ENCODE measurements at places on chromosomes 16 and 17. TPM values are rescaled to one million over a fixed set of nuclear protein-coding genes. Genes with fewer than 3 reads are reported as not detected.

RGS9 gene
- 2.4 TPM for total RNA-seq

B3GNT9 gene
- 4.1 TPM for total RNA-seq

PARD6A gene
- 4.9 TPM for total RNA-seq

POLR2C gene
- total RNA-seq, result 49.1 TPM

RUNDC3A gene
- 0.39 TPM for total RNA-seq

TRAF7 gene
- 15.6 TPM for total RNA-seq

LPCAT2 gene
- total RNA-seq, result 2.1 TPM

SLC25A11 gene
- total RNA-seq, result 97.1 TPM

PPL gene
- 4.4 TPM for total RNA-seq

KRTAP4-1 gene
- total RNA-seq, result not detected

CDH8 gene
- total RNA-seq, result 0.91 TPM

MYH8 gene
- 0.32 TPM for total RNA-seq

SLC52A1 gene
- total RNA-seq, result not detected

WNK4 gene
- total RNA-seq, result 0.30 TPM

All from psoas muscle (tissue), 8 donors.